SIG-M5 (cell line): ENCODE measurements at places on chromosomes 4 and X.

DNA sequence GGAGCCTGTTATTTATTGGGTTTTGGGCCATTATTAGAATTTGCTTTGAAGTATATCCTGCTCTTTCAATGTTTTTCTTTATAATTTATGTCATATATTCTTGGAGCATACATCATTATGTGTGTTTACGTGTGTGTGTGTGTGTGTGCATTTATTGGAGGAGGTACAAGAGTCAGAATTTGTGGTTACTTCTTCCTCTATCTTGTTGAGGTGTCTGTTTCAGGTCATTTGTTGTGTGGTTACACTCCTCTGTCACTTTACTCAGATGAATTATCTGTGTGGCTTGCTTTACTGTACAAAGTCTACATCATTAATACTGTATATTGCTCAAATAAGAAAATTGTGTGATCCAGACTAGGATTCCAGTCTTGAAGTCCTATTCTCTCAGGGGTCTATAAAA, 1957.4 kb upstream of the TENM3 start:
- no peak for DNase-seq

- no peak for DNase-seq
Observed at GRCh38 chrX:103215425-103215991, 600 bp downstream of the BEX4 start.

DNA sequence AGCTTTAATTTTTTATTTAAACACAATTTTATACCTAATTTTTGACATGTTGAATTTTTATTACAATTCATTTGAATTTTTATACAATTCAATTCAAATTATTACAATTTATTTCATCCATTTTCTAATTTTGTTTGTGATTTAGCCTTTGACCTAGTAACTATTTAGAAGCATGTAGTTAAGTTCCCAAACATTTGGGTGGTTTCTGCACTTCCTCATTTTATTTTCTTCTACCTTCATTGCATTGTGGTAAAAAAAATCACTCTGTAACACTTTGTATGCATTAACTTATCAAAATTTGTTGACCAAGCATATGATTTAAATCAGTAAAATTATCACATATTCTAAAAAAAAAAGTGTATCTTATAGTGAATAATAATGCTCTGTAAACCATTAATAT, 928.9 kb downstream of the ARAP2 start:
- DNase-seq = no peak

GRCh38 chr4:36317721-36318120, 36.3 kb downstream of the DTHD1 start:
- DNase-seq = no peak

- DNase-seq = no peak
Observed at GRCh38 chr4:154390324-154390723, 101.3 kb downstream of the DCHS2 start.

DNA sequence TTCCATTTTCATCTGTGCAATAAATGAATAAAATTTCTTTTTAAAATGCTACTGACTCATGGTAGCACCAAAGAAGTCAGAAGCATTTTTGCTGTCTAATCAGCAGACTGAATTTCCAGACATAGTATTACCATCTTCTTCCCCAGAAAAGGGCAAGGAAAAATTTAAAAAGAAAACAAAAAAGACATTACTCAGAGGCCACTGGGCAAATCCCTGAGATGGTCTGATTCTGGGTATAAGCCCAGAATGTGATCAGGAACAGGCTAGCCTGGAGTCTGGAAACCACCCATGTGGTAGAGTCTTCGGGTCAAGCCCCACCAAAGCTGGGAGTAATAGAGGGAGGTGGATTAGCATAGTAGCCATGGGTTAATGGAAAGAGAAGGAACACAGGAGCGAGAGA, 342.8 kb downstream of the FBXW7 start:
- DNase-seq = no peak

GRCh38 chr4:7516096-7516772, 81.5 kb upstream of the PSAPL1 start:
- DNase-seq = no peak
